ENCODE measurements at places on chromosomes 1 and 21.

DNA sequence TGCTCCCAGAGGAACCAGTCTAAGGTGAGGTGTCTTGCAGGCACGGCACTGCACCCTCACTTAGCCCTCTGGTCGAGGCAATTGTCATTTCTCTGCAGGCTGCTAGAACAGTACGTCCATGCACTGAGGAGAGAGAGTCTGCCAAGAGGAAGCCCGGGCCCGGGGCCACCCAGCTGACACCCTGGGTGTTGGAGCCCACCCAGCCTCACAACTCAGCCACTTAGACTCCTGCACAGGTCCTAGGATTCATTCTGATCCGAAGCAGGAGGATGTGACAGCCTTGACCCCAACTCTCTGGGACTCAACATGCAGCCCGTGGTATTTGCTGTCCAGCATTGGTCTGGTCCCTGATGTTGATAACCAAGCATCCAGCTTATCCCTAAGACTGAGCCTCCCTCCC lies 111.9 kb downstream of the ADSS2 start:
- DNase-seq, result no peak

DNA sequence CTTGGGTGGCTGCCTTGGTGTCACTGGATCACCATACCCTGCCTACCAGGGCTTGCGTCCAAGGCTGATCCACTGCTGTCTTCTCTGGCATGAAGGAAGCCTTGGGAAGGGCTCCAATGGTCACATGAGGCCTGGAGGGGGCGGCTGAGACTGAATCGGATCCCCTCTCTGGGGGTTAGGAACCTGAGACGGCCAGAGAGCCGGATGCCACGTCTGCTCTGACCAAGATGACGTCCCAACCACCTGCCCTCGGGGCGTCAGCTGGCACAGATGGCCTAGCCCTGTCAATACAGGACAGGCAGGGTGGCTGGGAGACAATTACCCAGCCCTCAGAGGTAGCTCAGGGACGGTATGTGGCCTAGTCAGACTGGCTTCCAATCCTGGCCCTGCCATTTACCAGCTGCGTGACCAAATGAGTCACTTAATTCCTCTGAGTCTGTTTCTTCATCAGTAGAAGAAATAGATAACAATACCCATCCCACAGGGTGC lies 5.4 kb downstream of the TRIM62 start:
- no peak for DNase-seq

DNA sequence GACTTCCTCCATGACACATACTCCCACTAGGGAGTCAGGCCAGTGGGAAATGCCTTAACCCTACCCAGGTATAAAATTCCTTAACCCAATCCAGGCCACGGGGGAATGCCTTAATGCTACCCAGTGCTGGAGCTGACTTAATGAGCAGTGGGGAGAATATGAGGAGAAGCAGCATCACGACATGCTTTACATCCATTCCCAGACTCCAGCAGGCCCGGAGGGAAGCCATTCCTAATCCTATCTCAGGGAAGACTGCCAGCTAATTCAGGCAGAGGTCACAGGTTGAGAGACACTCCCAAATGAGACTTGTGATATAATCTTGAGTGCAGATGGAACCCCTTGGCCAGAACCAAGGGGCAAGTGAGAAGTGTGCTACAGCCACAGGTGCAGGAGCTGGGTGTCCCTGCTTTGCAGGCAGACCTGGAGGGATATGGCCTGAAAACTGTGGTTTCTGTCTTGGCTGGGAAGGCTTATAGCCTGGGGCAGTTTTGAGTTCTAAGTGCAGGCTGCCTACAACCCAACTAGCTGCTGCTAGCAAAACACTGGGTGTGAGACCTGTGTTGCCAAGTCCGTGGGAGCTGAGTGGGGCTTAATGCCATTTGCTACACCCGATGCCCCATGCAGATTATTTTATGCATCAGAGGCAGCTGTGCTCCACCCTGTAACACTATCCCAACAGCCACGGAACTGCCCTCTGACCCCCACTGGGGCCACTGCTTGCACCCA lies 45.1 kb upstream of the GUCA2A start:
- DNase-seq, result no peak

DNA sequence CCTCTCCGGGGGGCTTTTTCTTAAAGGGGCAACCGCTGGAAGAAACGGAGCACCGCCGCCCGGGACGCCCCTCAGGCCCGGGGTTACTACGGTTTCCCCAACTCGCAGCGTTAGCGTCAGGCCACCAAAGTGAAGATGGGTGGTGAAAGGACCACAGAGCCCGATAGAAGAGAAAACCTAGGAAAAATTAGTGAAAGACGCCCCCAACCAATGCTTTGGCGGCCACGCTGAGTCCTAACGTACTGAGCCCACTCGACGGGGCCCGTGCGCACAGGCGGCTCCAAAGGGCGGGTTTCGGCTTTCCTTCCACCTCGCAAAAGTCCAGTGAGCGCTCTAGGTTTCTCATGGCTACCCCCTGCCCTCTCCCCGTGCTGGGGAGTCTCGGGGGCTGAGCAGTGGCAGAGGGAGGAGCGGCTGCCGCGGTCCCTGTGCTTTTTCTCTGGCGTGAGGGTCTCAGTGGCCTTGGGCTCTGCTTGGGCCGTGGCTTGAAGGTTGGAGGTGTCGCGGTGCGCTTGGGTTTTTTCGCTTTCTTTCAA lies 12.2 kb upstream of the SPEN start:
- no peak for DNase-seq

DNA sequence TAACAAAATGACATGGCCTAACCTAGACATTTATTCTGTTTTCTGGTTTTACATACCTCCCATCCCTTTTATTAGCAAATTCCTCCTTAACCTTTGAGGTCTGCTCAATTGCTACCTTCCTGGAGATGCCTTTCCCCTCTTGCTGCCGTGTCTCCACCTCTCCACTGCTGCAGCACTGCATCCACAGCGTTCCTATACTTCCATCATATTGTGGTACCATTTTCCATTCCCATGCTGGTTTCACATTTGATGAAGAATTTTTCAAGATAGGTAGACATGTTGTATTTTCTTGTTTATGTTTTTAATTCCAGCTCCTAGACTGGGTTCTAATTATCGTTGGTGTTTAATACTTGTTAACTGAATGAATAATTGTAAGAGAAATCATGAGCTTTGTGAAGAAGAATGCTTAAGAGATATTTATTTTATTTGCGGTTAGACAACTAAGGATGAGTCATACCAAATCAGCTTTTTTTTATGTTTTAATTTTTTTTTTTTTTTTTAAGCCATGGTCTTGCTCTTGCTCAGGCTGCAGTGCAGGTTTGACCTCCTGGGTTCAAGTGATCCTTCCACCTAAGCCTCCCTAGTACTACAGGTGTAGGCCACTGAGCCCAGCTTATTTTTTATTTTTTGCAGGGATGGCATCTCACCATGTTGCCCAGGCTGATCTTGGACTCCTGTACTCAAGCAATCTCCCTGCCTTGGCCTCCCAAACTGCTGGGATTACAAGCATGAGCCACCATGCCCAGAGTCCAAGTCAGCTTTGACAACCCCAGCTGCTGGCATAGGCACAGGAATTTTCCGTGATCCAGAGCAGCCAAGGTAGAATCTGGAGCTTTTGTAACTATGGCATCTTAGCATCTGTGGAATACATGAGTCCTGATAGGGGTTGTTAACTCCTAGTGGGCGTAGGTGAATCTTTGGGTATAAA lies 44.0 kb downstream of the ATP6V1G3 start:
- peak; percentile 77 for DNase-seq

DNA sequence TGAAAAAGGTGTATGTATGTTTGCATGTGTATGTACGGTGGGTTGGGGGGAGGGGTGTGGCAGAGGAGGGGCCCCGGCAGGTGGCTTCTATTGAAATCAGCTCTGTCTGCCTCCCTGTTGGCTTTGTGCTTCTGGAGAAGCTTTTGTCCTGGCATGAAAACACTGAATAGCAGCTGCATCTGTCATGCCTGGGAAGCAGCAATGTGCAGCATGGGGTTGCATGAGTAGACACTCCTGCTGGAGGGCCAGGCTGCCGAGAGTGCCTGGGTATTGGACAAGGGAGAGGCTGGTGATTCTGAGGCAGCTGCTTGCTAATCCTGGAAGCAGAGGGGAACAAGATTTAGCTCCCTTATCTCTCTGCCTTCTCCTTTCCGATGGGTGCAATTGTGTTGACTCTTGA lies 20.5 kb downstream of the MAPKAPK2 start:
- DNase-seq, result peak; percentile 80

DNA sequence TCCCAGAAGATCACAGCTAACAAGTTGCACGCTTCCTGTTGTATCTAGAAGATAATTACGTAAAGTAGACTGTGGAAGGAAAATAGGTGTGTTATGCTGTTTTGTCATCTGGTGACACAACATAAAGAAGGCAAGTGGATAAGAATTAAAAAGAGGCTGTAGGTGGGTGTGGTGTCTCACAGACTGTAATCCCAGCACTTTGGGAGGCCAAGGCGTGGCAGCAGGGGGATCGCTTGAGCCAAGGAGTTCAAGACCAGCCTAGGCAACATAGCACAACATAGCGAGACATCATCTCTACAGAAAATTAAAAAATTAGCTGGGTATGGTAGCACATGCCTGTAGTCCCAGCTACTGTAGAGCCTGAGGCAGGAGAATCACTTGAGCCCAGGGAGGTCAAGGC lies 17.9 kb upstream of the ZNF281 start:
- no peak for DNase-seq

- no peak for DNase-seq
Measured at GRCh38 chr1:77465139-77465538, 183.3 kb downstream of the AK5 start.

DNA sequence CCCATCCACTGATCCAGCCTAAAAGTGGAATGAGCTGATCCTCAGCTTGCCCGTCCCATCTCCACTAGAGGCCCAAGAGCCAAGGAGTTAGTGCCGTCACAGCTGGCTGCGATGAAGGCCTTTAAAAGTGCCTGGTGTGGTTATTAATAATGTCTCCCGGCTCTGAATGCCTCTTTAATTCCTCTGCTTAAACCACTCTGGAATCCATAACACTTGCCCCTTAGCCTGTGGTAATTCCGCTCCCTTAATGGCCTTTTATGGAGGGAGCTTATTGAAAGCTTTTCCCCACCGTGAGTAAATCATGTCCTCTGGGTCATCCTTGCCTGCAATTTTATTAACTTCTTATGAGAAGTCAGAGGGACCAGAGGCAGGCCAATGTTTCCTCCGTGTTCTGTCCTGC lies 55.4 kb downstream of the UBIAD1 start:
- DNase-seq, result no peak

DNA sequence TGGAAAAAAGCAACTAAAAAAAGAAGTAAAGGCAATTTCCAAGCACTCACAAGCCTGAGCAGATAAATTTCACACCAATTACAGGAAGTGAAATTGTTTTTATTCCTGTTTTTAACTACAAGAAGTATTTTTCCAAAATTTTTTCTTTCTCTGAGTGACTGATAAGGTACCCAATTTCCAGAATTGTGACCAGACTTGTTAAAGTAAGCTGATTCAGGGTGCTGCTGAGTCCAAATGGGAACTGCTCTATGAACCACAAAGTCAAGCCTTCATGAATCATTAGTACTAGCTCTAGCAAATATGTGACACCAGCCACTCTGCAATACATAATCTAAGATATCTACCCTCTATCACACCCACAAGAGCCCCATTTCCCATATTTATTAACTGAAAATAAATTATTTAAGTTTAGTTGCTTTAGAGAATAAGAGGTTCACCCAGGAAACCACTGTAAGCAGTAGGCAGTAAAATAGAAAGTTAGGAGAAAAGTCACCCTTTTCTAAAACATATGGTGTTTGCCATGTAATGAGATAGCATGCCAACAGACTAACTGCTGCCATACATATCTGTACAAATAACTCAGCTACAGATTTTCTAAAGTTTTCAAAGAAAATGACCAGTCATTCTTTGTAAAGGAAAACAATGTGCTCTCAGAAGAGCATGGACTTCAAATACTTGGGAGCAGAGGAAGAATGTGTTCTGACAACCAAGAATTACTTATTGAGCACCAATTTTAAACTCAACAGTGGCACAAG lies 43.1 kb upstream of the TNFSF18 start:
- peak; percentile 21 for DNase-seq

- no peak for DNase-seq
Measured at GRCh38 chr1:35475356-35475755, 81.8 kb downstream of the KIAA0319L start.

DNA sequence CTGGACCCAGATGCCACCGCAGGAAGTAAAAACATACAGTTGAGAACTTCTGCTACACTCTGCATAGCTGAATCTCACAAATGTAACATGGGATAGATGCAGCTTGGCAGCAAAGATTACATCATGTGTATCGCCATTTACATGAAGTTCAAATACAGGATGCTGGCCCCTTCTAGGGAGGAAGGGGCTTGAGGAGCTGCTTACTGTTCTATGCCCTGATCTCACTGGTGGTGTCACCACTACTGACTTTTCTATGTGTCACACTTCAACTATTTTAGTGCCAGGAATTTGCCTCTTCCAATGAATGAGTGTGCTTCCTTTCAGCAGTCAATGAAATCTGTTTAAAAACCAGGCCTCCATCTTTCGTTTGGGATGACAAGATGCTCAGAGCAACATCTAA lies 31.1 kb downstream of the MRAP start:
- DNase-seq, result peak; percentile 75

GRCh38 chr1:76176000-76176399 lies 101.5 kb downstream of the ST6GALNAC3 start:
- DNase-seq, result peak; percentile 15

- peak; percentile 96 for DNase-seq
Measured at GRCh38 chr1:221886743-221887414, 145.0 kb upstream of the DUSP10 start.

GRCh38 chr1:116988248-116988647 lies 13.3 kb upstream of the CD101 start:
- peak; percentile 63 for DNase-seq

DNA sequence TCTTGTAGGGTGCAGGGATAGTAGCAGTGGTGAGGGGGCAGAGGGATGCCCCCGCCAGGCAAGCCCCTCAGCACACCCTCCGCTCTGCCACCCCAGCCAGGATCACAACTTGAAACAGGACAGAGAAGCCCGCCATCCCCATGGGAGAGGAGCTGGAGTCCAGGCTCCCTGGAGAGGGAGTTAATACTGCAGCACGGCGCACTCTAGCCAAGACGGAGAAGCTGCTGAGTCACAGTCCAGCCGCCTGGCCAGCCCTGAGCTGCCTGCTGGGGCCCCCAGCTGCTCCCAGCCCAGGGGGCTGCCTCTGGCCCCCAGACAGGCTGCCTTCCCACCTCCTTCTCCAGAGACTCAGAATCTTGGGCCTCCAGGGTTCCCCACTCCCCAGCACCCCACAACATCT lies 87.2 kb downstream of the SYT2 start:
- peak; percentile 73 for DNase-seq

GRCh38 chr1:207787776-207788175 lies 35.9 kb downstream of the CD46 start:
- no peak for DNase-seq

- DNase-seq, result no peak
Measured at GRCh38 chr1:33608825-33609400, 136.5 kb downstream of the ZSCAN20 start.

- no peak for DNase-seq
Measured at GRCh38 chr1:22530715-22531114, 32.6 kb upstream of the EPHA8 start.

DNA sequence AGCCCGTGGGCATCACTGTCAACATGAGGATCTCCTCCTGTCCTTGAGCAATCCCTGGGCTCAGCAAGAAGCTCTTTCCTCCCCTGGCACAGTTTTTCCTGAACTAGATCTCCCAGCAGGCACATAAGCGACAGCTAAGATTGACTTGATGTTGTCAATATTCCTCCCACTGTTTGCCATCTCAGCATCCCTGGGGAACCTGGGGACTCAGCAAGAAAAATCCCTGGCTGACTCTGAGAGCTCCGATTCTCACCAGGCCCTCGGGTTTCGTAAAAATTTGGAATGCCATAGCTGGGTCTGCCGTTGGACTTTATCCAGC lies 687.2 kb downstream of the MATN1 start:
- DNase-seq, result no peak

Measured in fibroblast of skin of back (primary cell).